ENCODE measurements at places on chromosomes 7 and 10.

GRCh38 chr7:99456288-99456687 is 9.7 kb downstream of the ATP5MF start:
- no peak for DNase-seq

DNA sequence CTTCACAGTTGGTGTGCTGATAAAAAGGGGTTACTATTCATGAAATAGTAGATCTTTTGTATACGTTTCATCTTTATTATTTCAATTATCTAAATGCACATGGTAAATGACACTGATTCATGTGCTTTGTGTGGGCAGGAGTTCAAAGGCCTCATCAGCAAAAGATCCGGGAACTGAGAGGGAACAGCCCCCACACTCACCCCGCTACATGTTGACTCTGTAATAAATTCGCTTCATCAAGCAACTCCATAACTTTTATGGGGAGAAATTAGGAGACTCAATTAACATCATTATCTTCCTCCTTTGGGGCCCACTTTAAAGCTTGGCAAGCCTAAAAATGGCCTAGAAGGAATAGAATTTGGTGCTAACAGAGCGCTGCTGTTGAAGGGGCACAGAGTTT is 250.7 kb upstream of the BMPER start:
- DNase-seq, result no peak

- DNase-seq, result no peak
These were observed 744.0 kb downstream of the PHTF2 start for GRCh38 chr7:78542541-78542940.

DNA sequence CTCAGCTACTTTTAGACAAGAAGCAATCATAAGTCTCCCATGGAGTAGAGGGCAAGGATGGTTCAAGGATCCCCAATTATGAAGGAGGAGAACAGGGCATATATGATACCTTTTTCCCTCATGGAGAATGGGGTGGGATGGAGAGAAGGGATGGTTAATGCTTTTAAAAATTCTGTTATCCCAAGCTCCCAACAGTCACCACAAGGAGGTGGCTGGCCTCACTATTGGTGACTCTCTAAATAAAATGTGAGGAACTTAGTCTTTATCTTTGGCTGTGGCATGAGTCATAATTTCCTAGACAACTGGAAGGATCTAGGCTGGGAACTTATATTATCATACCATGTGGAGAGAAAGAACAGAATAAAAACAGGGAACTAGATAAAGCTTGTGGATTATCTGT is 297.0 kb downstream of the PHTF2 start:
- DNase-seq, result no peak

- no peak for DNase-seq
These were observed 22.8 kb downstream of the C10orf105 start for GRCh38 chr10:71696628-71697326.
